CD8-positive, alpha-beta memory T cell (primary cell): ENCODE measurements at places on chromosomes 1 and 21. TPM values are rescaled to one million over a fixed set of nuclear protein-coding genes. Genes with fewer than 3 reads are reported as not detected.

Gene AGO4
- total RNA-seq = 9.1 TPM

Gene ERO1B
- total RNA-seq = 3.6 TPM

DNA sequence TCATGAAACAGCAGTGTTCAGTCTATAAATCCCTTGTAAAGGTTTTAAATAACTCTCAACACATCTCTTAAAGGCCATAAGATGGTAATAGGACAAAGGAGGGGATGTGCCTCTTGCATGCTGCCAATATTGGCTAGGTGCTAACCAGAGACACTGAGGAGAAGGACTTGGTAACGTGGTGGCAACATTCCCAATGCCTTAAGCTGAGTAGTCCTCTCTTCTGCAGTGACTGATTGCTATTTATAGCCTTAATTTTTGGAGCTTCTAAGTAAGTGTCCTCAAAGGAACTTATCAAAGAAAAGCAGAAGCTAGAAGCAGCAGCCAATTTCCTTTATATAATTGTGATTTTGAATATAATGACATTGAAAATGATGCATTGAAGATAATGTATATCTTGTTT lies 63.0 kb downstream of the DPT start:
- H3K4me1 ChIP-seq = no peaks in the 10 kb centered on the region
- no peak for DNase-seq
- H3K27me3 ChIP-seq = no peaks in the 10 kb centered on the region
- H3K36me3 ChIP-seq = no peaks in the 10 kb centered on the region
- H3K4me3 ChIP-seq = no peak overlapping the region

DNA sequence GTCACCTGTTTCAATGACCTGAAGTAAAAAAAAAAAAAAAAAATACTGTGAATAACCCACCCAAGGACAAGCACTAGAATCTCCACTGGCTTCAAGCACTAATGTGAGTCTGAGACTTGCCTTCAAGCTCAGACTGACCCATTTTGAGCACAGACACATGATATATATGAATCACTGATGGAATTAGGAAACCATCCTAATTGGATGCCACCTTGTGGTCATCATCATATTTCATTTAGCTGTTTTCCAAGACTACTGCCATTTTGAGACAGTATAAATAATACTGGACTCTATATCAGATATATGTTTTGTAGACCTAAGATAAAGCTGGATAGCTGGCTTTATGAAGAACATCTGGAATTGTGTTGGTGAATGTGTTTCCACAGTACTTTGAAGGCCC lies 1232.0 kb downstream of the KCNT2 start:
- no peaks in the 10 kb centered on the region for H3K27me3 ChIP-seq
- H3K4me3 ChIP-seq = no peak overlapping the region
- no peaks in the 10 kb centered on the region for H3K4me1 ChIP-seq
- no peaks in the 10 kb centered on the region for H3K36me3 ChIP-seq

GRCh38 chr21:16587681-16588375 lies 858.0 kb downstream of the USP25 start:
- no peak overlapping the region for H3K27ac ChIP-seq
- H3K27me3 ChIP-seq = no peaks in the 10 kb centered on the region
- H3K4me3 ChIP-seq = no peak overlapping the region
- no peaks in the 10 kb centered on the region for H3K4me1 ChIP-seq
- no peaks in the 10 kb centered on the region for H3K36me3 ChIP-seq
